ENCODE measurements at places on chromosomes 1 and 21.

DNA sequence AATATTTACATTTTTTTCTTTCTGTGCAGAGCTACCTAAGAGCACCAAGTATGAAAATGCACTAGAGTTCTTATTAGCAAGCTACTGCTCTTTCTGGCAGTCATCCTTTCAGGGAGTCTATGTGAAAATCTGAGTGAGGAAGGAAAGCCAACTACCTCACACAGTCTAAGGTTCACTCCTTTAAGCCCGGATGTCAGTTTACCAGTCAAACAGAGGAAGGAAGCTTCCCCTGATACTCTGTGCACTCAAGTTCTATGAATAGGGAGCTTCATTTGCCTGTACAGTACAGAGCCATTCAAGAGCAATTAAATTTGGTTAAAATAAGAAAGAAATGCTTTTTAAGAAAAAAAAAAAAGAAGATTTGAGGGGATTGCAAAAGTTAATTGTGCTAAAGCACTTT is 6.9 kb downstream of the COL11A1 start:
- no peak overlapping the region for H3K4me3 ChIP-seq
- no peak for DNase-seq
- no peak overlapping the region for H3K27ac ChIP-seq
- peaks cover 3% of the 10 kb centered on the region for H3K27me3 ChIP-seq

DNA sequence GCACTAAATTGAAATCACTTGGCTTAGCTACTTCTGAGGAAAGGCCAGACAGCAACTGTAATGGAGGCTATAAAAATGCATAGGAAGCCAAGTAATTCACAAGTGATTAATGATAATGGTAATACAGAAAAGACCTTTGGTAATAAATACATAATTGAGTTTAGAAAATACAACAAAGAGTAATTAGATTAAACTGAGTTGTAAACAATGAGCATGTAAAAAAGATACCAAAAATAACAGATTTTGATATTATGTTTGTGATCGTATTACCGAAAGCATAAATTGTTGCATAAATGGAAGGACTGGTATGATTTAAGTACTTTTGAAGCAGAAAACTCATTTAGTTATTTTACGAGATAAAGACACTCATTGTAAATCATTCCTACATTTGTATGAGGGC is 556.7 kb upstream of the TMPRSS15 start:
- H3K27ac ChIP-seq: no peak overlapping the region
- no peak overlapping the region for H3K4me3 ChIP-seq
- no peak for DNase-seq

- no peaks in the 10 kb centered on the region for H3K4me1 ChIP-seq
- no peaks in the 10 kb centered on the region for H3K36me3 ChIP-seq
- H3K27ac ChIP-seq: no peak overlapping the region
- peaks cover 42% of the 10 kb centered on the region for H3K27me3 ChIP-seq
Observed at GRCh38 chr1:118970451-118970850, 17.7 kb downstream of the TBX15 start.

- no peak overlapping the region for H3K4me3 ChIP-seq
- H3K27me3 ChIP-seq: no peaks in the 10 kb centered on the region
- no peaks in the 10 kb centered on the region for H3K4me1 ChIP-seq
- DNase-seq: no peak
Observed at GRCh38 chr1:234562334-234562733, 47.6 kb downstream of the IRF2BP2 start.

GRCh38 chr1:216815260-216816131 is 92.3 kb upstream of the ESRRG start:
- DNase-seq: no peak
- no peaks in the 10 kb centered on the region for H3K4me1 ChIP-seq

DNA sequence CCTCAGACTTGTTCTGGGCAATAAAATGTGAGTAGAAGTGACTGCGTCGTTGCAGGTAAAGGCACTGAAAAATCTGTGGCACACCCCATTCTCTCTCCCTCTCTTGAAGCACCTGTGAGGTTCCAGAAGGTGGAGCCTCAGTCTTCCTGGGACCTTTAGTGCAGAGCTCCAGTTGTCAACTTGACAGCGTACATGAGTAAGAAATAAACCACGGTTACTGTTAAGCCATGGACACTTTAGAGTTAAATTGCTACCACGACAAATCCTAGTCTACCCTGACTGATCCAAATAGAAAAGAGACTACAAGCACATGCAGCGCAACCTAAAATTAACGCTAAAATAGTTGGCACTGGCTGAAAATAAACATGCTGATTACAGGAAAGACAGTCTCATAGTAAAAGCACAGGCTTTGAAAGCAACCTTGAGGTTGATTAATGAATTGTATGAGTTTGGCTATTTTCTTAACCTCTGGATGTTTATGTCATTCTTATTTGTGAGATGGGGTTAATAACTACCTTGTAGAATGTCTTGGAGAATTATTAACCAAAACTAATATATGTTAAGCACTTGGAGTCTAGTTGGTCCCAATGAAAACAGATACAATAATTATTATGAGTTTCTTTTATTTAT is 93.0 kb upstream of the PLPPR4 start:
- no peaks in the 10 kb centered on the region for H3K27me3 ChIP-seq
- no peak overlapping the region for H3K27ac ChIP-seq
- no peak overlapping the region for H3K4me3 ChIP-seq
- no peak for DNase-seq
- H3K36me3 ChIP-seq: no peaks in the 10 kb centered on the region
- no peaks in the 10 kb centered on the region for H3K4me1 ChIP-seq

DNA sequence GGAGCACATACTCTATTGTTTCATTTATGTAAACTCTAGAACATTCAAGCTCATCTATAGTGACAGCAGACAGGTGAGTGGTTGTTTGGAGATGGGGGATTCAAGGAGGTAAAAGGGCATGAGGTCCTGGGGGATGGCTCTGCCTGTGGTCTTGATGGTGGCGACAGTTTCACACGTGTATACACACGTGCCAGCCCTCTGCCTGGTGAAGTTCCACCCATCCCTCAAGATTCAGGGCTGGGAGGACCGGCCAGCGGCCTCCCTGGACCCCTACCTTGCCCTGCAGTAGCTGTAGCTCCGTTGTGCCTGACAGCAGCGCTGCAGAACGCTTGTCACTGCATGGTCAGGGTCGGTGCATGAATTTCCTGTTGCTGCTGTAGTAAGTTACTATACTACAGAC is 38.9 kb upstream of the UTS2 start:
- no peaks in the 10 kb centered on the region for H3K36me3 ChIP-seq
- H3K27me3 ChIP-seq: peaks cover 14% of the 10 kb centered on the region
- no peak for DNase-seq
- H3K27ac ChIP-seq: no peak overlapping the region
- no peaks in the 10 kb centered on the region for H3K4me1 ChIP-seq

Data from transverse colon (tissue), 4 donors.